GM04503 (cell line): ENCODE measurements at places on chromosomes 11 and 22.

GRCh38 chr11:117882311-117882905, 6.0 kb upstream of the FXYD6 start:
- DNase-seq: no peak

DNA sequence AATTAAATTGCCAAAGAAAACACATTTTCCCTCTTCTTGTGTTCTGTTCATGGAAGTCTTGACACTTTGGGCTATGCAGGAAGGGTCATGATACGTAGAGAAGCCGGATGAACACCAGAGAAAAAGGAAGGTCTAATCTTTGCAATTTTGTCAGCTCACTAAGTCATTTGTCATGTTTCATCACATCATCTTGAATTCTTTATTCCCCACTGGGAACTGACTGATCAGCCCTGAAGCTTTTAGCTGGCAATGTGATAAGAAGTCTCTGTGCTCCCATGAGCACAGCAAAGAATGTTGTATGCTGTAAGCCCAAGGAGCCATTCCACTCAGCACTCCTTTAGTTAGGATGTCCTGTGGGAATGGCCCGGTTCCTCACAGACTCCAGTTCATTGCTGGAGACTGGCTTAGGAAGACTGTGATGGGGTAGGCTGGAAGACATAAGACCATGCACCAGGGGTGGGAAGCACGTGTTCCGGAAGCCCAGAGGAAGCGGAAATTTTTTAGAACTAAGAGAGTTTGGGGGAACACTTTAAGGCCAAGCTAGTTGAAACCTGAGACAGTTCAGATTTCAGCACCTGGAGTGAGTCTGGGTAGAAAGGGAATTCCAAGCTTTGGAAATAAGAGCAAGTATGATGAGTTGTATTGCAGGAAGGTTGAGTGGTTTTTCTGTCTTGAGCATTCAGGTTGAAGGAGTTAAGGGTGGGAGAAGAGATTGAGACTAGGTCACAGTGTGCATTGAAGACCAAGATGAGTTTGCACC, 306.7 kb upstream of the MTNR1B start:
- DNase-seq: no peak

- no peak for DNase-seq
These were observed 57.7 kb upstream of the AMPD3 start for GRCh38 chr11:10397226-10397987.

DNA sequence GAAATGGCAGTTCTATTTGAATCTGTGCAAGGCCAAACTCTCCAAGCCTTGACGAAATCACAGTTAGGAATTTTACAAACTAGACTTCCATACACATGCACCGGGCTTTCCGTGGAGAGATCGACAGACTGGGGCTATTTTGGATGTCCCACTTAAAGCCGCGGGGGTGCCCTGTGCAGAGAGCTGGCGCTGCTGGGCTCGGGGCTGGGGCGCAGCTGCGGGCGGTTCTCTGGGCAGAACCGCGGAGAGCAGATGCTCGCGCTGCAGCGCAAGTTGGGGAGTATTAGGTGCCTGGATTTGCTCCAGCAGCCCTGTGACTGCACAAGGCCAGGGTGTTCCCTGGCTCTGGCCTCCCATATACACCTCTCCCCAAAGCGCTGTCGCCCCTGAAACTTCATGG, 67.2 kb downstream of the SPATA19 start:
- no peak for DNase-seq

DNA sequence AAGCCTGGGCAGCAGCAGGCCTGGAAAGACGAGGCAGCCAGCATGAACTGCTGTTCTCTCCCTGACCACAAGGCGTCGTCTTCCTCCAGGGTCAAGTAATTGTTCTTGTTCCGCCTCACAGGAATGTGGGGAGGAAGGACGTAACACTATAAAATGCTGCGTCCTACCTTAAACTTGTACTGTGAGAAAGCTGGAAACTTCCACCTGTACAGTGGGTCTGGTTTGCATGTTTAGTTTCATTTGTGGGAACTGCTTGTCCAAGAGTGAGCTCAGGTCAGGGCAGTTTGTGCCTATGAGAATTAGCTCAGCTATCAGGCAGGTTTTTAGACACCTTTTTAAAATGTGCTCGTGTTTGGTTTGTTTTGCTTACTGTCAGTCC, 55.2 kb downstream of the PANX1 start:
- DNase-seq: no peak

DNA sequence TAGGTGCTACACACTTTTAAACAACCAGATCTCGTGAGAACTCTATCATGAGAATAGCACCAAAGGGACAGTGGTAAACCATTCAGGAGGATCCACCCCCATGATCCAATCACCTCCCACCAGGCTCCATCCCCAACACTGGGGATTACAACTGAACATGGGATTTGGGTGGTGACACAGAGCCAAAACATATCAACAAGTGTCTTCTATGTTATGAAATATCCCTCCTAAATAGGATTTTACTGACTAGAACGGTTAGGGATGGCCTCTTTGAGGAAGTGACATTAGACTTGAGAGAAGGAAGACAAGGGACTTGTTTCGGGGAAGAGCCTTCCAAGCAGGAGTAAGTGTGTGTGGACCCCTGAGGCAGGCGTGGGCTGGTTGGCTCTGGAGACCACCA, 11.9 kb upstream of the MRPL11 start:
- no peak for DNase-seq

- no peak for DNase-seq
These were observed 2.9 kb upstream of the HTATIP2 start for GRCh38 chr11:20360650-20361049.

- DNase-seq: no peak
These were observed 76.3 kb upstream of the IGLL5 start for GRCh38 chr22:22811016-22812009.

- no peak for DNase-seq
These were observed 17.4 kb upstream of the CPT1A start for GRCh38 chr11:68859123-68859522.

DNA sequence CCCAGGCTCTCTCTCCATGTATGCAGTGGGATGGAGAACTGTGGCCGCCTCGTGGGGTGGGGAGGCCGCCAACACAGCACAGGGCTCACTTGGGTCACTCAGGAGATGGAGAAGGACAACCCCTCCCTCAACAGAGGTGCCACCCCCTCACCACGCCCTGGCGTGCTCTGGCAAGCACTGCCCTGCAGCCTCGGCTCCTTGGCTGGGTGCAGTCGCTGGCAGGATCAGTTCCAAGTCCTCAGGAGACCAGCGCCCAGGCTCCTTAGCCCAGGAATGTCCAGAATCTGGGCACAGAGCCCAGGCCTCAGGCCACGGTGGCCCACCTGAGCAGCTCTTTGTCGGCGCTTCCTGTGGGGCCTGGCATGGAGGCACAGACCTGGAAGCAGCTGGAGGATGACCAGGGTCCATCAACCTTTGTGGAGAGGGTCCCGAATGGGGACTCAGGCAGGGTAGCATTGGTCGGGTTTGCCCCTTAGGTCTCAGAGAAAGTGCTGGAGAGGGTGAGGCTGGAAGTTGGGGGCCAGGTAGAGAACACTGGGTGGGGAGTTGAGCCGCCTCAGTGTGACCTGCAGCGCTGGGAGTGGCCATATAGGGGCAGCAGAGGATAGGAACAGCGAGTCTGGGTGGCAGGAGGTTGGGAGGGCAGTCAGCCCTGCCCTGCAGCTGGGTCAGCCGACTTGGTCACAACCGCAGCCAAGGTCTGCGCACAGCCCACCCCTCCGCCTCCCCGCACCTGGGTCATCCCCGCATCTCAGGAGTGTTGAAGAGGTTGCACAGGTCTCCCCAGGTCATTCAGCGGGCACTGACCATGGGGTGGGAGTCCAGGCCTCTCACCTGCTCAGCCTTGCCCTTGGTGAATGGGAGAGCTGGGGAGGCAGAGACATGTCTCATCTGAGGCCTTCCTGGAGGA, 8.2 kb downstream of the SUSD2 start:
- no peak for DNase-seq

DNA sequence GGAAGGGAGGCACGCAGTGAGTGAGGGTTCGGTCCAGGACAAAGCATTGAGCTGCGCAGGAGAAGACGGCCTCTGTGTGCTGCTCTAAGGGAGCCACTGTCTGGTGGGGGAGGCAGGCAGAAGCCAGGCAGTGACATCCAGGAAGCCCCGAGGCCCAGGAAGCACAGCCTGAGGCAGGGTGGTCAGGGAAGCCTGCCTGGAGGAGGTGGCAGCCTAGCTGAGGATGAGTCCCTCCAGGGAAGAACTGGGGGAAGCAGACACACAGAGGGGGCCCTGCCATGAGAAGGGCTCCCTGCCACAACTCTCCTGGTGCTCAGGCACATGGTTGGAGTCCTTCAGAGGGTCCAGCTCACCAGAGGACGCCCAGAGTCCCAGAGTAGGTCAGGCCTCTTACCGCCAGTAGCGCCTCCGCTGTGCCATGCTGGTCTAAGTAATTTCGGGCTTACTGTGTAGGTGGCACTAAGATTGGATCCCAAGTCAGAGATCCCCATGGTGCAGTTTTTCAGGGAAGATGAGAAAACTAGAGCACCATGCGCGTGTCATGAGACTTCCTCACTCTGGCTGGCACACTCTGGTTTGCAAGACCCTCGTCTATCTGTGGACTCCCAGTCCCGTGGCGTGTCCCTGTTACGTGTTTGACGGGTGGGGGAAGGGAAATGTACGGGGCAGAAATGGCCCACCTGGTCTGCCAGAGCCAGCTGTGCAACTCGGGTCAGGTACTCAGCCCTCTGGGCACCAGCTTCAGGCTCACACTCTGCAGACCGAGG, 887.2 kb downstream of the BRD1 start:
- no peak for DNase-seq

GRCh38 chr11:26862801-26863200, 131.1 kb upstream of the FIBIN start:
- DNase-seq: no peak

DNA sequence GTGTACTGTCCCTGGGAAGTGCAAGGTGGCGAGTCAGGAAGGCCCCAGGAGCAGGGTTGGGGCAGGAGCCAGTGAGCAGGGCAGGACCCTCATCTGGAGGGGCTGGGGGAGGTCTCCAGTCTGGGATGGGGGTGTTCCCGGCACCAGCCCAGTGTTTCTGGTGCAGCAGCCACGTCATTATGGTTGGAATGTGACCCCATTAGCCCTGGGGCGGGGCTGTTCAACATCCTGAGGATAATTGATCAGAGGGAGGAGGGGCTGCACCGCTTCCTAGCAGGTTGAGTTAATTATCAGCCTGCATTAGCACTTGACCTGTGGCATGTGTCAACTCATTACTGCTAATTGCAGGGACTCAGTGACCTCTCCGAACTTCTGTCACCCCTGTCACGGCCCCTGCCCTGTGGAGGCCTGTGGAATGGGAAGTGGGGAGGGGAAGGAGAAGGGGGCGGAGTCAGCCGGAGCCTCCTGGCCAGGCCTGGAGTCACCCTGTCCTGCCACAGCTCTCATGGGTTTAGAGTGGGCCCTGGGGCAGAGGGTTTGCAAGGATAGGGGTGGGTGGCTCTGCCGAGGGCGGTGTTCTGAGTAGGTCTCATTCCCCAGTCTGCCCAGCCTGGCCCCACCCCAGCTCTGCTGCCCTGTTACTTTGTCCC, 52.8 kb upstream of the CCDC188 start:
- DNase-seq: no peak

GRCh38 chr11:8168485-8169257, at the start of gene RIC3:
TSS of gene RIC3 (minus strand) at chr11:8169025. CDS start at chr11:8168989, 36 bp downstream.
- no peak for DNase-seq

- no peak for DNase-seq
These were observed 108.4 kb downstream of the ABTB2 start for GRCh38 chr11:34249439-34249838.

GRCh38 chr11:9386086-9386485, 1.6 kb downstream of the IPO7 start:
- DNase-seq: no peak

DNA sequence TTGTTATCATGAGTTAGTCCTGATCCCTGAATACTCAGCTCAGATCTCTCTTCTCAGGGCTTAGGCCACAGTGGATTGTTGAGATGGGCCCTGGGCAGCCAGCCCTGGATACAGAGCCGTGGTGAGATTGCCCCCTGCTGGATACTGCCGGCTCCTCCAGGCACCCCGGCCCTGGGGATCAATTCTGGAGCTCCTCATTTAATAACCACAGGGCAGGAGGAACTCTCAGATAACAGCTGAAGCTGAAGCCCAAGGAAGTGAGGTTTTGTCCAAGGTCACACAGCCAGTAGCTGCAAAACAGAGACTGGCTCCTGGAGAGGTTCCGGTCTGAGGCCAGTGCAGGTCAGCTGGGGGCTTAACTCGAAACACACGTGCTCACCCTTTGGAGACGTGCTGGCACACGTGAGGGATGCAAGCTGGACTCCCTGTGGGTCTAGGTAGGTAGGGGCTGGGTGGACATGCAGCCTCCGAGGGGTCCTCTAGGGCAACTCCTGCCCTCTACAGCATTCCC, 16.0 kb downstream of the USH1C start:
- no peak for DNase-seq

DNA sequence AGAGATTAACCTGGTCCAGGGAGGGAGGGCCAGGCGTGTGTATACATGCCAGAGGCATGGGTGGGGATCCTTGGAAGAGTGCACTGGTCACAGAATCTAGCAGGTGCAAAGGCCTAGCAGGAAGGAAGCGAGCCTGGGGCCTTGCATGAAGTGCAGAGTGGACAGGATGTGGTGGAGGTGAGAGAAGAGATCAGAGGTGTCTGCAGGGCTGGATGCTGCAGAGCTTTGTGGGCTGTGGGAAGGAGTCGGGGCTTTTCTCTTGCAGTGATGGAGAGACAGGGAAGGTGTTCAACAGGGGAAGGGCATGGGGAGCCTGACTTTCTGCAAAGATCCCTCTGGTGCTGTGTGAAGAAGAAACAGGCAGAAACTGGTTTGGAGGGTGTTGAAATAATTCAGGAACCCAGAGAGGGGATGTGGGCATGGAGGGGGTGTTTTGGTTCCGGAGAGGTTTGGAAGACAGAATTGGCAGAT, 2.5 kb upstream of the TPST2 start:
- DNase-seq: no peak
